ENCODE measurements at places on chromosomes 1 and 21.

DNA sequence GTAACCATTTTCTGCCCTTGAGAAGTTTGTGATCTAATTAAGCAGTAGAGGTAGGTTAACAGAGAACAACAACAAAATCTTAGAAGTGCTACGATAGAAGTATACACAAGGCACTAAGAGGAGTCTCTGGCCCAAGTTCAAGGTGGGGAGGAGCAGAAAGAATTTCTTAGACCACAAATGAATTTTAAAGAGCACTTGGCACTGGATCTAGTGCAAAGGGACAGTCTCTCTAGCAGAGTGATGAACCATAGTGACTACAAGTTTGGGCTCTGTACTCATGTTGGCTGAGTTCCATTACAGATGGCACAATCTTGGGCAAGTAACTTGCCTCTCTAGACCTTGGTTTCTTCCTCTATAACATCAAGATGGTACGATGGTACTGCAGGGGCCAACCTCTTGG is 33.3 kb upstream of the PIGC start:
- no peak overlapping the region for H3K4me3 ChIP-seq
- no peak for DNase-seq
- no peak overlapping the region for H3K27ac ChIP-seq

DNA sequence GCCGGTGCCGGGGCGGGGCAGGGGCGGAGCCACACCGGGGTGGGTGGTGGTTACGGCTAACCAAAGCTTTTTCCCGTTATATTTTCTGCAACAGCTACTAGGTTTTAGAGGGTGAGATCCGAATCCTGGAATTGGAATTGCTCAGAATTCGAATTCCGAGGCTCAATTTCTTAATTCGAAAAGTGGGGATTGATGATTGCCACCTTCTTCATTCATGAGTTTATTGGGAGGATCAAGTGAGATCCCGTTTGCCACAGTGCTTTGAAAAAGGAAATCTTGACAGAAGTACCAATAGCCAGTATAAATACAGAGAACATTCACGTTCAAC is 207 bp upstream of the SVBP start:
- no peak overlapping the region for H3K4me3 ChIP-seq
- no peaks in the 10 kb centered on the region for H3K27me3 ChIP-seq
- H3K4me1 ChIP-seq: peaks cover 6% of the 10 kb centered on the region
- no peak for DNase-seq

GRCh38 chr1:95927061-95927460 is 693.1 kb downstream of the RWDD3 start:
- no peaks in the 10 kb centered on the region for H3K4me1 ChIP-seq
- no peak for DNase-seq
- H3K4me3 ChIP-seq: no peak overlapping the region
- no peak overlapping the region for H3K27ac ChIP-seq
- H3K27me3 ChIP-seq: no peaks in the 10 kb centered on the region

DNA sequence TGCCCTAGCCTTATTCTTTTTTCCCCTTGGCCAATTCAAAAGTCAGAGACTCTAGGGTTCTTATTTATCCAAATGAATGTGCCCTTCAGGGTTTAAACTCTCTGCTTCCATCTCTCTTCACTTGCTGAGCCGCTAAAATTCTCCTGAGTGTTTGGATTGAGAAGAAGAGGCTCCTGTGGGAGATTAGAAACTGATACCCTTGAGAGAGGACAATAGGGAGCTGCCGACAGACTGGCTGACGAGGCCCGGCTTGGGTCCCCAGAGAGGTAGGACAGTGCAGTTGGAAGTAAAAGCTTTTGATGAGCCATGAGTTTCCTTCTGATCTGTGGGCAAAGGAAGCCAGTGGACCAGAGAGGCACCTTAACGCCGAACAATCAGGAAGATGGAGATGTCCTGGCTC is 41.3 kb upstream of the UBE2U start:
- H3K4me1 ChIP-seq: peaks cover 7% of the 10 kb centered on the region
- no peak overlapping the region for H3K27ac ChIP-seq
- no peaks in the 10 kb centered on the region for H3K36me3 ChIP-seq

DNA sequence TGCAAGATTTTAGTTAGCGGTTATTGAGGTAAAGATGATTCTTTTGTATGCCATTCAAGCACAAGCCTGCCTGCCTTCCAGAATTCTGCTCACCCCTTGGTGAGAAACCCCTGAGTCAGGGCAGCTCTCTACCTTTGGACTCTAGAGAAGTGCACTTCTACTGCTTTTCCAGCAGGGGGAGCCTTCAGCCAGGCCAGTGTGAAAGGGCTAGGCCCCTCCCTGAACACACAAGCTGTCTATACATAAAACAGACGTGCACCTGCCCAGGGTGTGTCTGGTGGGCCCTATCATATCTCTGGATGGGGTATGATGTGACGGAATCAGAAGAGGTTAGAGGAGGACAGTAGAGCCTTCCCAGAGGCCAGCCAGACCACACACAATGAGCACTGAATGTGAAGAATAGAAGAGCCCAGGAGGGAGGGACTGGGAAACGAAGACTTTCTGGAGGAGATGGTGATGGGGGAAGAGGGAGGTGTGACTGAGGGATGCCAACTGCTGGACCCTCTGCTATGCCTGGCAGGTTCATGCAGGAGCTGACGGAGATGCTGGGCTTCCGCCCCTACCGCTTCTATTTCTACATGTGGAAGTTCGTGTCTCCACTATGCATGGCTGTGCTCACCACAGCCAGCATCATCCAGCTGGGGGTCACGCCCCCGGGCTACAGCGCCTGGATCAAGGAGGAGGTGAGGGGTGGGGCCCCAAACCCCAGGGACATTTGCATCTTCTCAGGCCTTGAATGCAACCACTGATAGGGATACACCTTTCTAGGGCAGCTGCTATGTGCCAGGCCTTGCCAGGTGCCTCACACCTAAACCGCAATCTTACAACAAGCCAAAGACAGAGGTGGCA is 13.0 kb upstream of the KCNC4 start:
- H3K27me3 ChIP-seq: no peaks in the 10 kb centered on the region
- H3K4me3 ChIP-seq: no peak overlapping the region
- no peak for DNase-seq
- H3K4me1 ChIP-seq: peaks cover 5% of the 10 kb centered on the region

- peaks cover 17% of the 10 kb centered on the region for H3K4me1 ChIP-seq
- no peaks in the 10 kb centered on the region for H3K36me3 ChIP-seq
- DNase-seq: no peak
These were observed 227.1 kb upstream of the MAP1LC3C start for GRCh38 chr1:242225767-242226573.

- H3K4me3 ChIP-seq: no peak overlapping the region
- peaks cover 2% of the 10 kb centered on the region for H3K4me1 ChIP-seq
- H3K27ac ChIP-seq: no peak overlapping the region
- DNase-seq: no peak
These were observed 19.5 kb downstream of the LSS start for GRCh38 chr21:46208761-46209721.

GRCh38 chr1:207331354-207332313 is 10.2 kb downstream of the CD55 start:
- H3K4me3 ChIP-seq: no peak overlapping the region
- H3K27ac ChIP-seq: no peak overlapping the region
- H3K36me3 ChIP-seq: no peaks in the 10 kb centered on the region
- H3K4me1 ChIP-seq: no peaks in the 10 kb centered on the region
- H3K27me3 ChIP-seq: no peaks in the 10 kb centered on the region

- no peak overlapping the region for H3K27ac ChIP-seq
- H3K4me1 ChIP-seq: no peaks in the 10 kb centered on the region
- no peak overlapping the region for H3K4me3 ChIP-seq
- no peaks in the 10 kb centered on the region for H3K36me3 ChIP-seq
These were observed 197.7 kb upstream of the DUSP10 start for GRCh38 chr1:221939607-221940006.

DNA sequence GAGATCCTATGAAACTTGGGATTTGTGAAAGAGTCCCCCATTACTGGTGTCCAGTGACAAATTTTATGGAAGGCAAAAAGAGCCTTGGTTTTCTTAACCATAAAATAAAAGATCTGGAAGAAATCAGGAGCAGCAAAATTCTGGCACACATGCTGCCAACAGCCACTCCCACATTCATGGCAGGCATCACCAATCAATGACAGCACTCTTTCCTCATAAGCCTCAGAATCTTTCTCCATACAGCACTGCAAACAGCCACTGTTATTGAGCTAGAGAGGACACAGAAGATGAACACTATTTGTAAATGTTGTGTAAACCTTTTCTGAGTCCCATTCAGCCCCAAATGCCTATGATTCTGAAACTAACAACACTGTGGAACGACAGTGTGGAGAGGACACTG is 162.2 kb downstream of the RRAGC start:
- no peaks in the 10 kb centered on the region for H3K4me1 ChIP-seq
- H3K36me3 ChIP-seq: no peaks in the 10 kb centered on the region
- no peak overlapping the region for H3K4me3 ChIP-seq
- DNase-seq: no peak
- no peaks in the 10 kb centered on the region for H3K27me3 ChIP-seq

GRCh38 chr1:156096640-156097391 is 14.6 kb upstream of the MEX3A start:
- no peak overlapping the region for H3K4me3 ChIP-seq
- H3K36me3 ChIP-seq: peaks cover 93% of the 10 kb centered on the region
- H3K27ac ChIP-seq: no peak overlapping the region

DNA sequence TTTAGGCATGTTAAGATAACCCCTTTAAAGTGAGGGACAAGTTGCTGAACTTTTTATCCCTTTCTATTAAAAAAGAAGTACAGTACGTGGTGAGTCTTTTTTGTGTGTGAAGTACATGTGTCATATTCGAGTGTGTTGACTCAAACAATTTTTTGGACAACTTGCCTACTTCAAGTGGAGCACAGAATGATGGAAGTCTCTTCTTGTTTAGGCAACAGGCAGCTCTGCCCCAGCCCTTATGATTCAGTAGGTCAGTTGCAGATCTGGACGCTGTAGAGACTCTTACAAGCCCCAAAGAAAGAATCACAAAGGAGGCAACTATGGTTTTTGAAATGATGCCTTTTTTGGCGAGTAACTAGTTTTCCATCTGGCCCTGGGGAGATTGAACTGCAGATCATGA is 14.4 kb upstream of the ZFP69B start:
- H3K36me3 ChIP-seq: no peaks in the 10 kb centered on the region
- H3K4me3 ChIP-seq: no peak overlapping the region
- no peak for DNase-seq
- H3K4me1 ChIP-seq: no peaks in the 10 kb centered on the region
- H3K27ac ChIP-seq: no peak overlapping the region

All from neuronal stem cell (in vitro differentiated cells).